CD4-positive, alpha-beta T cell treated with Interleukin-2 at 100 ng/mL for 4 hours (primary cell): ENCODE measurements at places on chromosomes 13 and 19.

- DNase-seq = no peak
These were observed 149.2 kb downstream of the MYCBP2 start for GRCh38 chr13:77177646-77178045.

- no peak for DNase-seq
These were observed 2.1 kb downstream of the PPP2R1A start for GRCh38 chr19:52191951-52192350.

GRCh38 chr13:92649140-92649813 is 577.3 kb upstream of the GPC6 start:
- no peak for DNase-seq

- DNase-seq = no peak
These were observed 81.1 kb downstream of the CHST8 start for GRCh38 chr19:33702606-33703437.

DNA sequence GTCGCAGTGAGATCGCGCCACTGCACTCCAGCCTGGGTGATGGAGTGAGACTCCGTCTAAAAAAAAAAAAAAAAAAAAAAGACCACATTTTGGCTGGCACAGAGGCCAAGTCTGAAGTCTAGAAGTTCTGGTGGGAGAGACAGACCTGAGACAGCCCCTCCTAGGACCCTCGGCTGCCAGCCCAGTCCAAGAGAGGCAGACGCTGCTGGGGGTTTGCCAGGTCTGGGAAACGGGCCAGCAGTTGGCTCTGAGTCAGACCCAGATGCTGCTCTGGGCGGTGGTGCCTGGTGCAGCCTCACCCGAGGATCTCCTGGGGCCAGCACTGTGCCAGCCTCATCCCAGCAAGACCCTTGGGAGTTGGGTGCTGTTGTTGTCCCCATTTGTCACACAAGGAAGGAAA is 5.8 kb downstream of the FCHO1 start:
- no peak for DNase-seq

DNA sequence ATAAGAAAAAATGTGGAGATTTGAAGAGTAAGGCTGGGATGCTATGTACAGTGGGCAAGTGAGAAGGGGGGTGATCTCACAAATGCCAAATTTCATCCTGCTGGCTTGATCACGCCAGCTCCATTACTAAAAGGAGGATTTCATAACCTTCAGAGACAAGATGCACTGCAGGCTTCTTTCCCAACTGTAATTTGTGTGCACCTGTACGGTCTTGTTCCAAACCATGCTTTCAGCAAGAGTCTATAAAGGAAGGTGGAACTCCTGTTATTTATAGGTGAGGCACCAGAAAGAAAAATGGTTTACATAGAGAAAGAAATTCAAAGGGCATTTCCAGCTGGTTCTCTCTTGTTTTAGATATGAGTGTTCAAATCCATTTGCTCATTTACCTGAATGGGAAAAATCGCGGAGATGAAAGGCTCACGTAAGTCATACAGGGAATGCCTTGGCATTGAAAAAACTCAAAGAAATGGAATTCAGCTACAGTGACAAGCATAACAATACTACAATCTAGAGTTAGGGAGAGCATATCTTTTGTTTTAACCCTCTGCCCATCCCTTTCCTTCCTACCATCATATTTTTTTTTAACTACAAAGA is 13.3 kb downstream of the EFNB2 start:
- no peak for DNase-seq

DNA sequence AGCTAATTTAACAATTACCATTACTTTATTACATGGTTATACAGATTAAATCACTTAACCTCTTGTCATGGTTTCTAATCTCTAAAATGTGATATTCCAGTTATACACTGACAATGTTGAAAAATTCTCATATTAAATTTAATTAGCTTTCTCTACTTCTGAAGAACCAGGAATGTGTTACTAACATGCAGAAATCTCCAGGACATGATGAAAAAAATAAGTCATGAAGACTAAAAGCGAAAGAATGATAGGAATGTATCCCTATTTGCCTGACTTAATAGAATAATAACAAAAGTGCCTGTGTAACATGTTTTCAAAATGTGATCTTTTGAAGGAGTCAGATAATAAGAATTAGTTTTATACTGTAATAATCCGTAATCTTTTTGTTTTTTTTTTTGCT is 2823.7 kb upstream of the PCDH20 start:
- no peak for DNase-seq

DNA sequence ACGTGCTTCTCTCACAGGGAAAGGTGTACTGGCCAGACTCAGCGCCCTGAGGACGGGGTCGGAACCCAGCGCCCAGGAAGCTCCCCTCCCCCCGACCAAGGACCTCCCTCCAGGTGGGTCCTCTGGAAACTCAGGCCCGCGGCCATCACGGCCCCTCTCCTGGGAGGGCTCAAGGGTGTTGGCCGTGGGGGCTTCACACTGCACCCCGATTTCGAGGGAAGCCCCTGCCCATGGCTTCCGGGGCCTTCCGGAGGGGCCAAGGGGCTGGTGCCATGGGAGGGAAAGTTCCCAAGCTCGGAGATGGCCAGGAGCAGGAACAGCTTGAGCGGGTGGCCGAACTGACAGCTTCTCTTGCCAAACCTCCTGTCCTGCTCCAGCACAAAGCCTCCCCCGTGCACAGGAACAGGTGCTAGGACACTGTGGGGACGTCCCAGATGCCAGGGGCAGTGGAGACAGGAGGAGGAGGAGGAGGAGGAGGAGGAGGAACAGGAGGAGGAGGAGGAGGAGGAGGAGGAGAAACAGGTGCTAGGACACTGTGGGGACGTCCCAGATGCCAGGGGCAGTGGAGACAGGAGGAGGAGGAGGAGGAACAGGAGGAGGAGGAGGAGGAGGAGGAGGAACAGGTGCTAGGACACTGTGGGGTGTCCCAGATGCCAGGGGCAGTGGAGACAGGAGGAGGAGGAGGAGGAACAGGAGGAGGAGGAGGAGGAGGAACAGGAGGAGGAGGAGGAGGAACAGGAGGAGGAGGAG is 10.0 kb downstream of the SBNO2 start:
- DNase-seq = no peak

GRCh38 chr19:6501740-6502648 is at the start of gene TUBB4A:
TSS of gene TUBB4A (minus strand) at chr19:6502309. CDS start at chr19:6502212, 97 bp downstream.
- no peak for DNase-seq

DNA sequence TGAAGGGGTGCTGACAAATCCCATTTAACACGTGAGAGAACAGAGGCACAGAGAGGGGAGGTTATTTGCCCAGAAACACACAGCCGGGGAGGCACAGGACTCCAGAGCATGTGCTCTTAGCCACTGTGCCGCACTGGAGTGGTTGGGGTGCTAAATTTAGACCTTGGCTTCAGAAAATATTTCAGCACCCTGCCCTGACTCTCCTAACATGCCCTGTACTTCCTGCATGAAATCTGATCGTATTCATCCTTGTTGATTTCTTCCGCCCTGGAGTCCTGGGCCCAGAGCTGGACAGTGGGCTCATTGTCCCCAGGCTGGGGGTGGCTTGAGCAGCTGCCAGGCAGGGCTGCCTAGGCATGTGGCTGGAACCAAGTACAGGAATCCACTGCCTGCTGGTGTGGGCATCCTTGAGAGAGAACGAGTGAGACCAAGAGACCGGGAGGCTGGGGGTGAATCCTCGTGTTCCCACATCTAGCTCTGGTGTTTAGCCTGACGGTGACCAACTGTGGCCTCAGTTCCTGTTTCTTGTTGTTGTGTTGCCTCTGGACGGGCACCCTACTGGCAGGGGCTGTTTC is 5.3 kb downstream of the SLC27A1 start:
- no peak for DNase-seq

GRCh38 chr13:48501705-48502104 is 31.2 kb downstream of the RCBTB2 start:
- no peak for DNase-seq

DNA sequence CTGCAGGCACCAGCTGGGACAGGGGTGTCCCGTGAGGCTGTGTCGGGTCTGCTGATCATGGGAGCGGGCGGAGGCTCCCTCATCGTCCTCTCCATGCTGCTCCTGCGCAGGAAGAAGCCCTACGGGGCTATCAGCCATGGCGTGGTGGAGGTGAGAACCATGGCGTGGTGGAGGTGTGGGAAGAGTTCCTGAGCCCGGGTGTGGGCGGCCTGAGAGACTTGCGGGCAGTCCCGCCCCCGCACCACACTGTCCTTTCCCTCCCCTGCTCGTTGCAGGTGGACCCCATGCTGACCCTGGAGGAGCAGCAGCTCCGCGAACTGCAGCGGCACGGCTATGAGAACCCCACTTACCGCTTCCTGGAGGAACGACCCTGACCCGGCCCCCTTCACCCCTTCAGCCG is 10.7 kb downstream of the APLP1 start:
- no peak for DNase-seq

- DNase-seq = no peak
These were observed 14.2 kb upstream of the RASA3 start for GRCh38 chr13:114146629-114147028.

- no peak for DNase-seq
These were observed 218.0 kb upstream of the SERP2 start for GRCh38 chr13:44155422-44156293.

GRCh38 chr13:89828506-89828905 is 1519.0 kb upstream of the MIR17HG start:
- DNase-seq = no peak

GRCh38 chr13:93534181-93534700 is 307.6 kb downstream of the GPC6 start:
- no peak for DNase-seq

DNA sequence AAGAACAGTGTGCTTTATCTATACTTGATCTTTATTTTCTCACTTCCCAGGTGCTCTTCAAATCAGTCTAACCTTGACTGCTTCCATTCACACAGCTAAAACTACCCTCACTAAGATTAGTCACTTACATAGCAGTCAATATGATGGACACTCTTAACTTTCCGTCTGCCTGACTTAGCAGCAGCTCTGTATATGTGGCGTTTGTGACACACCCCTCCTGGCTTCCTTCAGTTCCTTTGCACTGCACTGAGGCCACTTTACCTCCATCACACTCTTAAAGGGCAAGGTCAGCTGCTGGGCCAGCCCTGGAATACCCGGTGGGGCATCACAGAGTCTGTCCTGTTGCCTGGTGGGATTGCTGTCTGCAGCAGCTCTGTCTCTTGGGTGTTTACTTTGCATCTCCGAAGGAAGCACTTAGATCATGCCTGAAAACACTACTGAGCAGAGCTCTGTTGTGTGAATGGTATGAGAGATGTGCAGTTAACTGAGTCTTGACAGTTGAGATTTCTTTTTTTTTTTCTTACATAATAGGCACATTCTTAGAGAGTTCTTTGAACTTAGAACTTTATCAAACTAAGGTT is 35.6 kb upstream of the IL17D start:
- no peak for DNase-seq

DNA sequence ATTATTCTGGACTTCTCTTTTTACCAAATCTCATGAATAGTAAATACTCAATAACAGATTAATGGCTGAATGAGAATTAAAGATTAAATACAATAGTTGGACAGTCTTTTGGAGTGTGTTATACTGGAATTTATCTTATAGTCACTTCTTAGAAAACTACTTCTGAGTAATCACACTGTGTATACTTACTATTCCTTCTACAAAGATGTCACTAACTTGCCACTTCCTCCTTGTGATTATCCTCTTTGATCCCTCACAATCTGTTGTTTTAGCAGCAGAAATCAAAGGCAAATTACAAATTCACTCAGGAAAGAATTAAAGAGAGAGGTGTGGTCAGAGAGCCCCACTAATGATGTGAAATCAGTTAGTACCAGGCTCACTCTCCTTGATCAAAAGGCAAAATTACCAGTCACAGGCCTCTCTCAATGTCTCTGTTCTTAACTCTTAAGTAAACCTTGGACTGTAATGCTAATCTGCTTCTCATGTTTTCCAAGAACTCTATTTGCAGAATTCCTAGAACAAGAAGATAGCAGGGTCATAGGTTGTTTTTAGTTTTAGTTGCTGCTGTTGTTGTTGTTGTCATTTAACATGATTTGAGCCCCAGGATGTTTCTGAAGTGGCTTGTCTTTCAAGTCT is 37.3 kb upstream of the FNDC3A start:
- DNase-seq = no peak

- no peak for DNase-seq
These were observed 177.5 kb downstream of the SLC7A1 start for GRCh38 chr13:29418026-29418425.

DNA sequence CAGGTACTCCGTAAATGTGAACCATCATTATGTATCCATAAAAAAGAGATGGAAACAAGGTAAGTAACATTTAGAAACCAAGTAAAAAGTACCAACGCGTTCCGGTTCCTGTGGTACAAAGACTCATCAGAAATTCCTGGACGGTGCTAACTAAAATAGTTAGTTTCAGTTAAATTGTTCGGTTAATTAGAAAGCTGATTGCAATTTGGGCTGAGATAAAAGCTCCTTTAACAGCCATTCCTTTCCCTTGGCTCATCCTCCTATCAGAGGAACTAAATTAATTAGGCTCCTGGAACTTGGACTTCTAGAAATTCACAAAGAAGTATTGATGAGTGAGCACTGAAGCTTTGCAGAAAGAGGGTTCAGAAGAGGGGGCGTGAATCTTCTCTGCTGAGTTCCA is 63.5 kb downstream of the SOX1 start:
- no peak for DNase-seq

DNA sequence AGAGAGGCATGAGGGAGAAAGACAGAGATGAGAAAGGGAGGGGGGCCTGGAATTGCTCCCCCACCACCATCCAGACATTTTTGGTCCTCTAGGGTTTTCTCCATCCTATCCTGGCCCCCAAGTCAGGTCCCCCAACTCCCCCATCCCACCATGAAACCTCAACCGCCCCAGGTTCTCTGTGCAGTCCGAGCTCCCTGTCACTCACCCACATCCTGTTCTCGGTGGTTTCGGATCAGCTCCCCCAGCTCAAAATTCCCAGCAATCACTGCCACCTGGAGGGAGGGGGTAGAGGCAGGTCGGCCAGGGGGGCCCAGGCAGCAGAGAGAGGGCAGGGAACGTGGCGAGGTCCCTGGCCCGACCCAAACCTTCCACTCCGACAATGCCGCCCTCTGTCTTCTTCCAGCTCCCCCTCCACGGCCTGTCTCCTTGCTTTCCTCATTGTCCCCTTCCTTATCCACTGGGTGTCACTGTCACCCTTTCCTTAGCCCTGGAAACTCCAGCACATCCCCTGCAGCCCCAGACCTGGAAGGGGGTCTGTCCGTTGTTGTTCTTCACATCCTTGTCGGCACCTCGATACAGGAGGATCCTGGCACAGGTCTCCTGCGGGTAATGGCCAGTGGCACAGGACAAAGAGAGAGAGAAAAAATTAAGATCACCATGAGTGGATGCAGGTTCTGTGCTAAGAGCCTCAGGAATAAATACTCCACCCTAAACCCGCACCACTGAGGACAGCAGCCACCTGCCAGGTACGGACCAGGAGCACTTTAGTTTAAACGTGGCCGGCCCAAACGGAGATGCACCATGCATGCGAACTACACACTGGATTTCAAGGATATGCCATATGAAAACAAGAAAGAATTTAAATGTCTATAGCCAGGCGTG is 15.4 kb downstream of the SHANK1 start:
- DNase-seq = no peak

GRCh38 chr13:65133094-65133493 is 2097.0 kb downstream of the PCDH9 start:
- DNase-seq = no peak
